ENCODE measurements at places on chromosomes 1 and 21.

GRCh38 chr1:62672029-62672428 lies 16.2 kb downstream of the DOCK7 start:
- DNase-seq: no peak

DNA sequence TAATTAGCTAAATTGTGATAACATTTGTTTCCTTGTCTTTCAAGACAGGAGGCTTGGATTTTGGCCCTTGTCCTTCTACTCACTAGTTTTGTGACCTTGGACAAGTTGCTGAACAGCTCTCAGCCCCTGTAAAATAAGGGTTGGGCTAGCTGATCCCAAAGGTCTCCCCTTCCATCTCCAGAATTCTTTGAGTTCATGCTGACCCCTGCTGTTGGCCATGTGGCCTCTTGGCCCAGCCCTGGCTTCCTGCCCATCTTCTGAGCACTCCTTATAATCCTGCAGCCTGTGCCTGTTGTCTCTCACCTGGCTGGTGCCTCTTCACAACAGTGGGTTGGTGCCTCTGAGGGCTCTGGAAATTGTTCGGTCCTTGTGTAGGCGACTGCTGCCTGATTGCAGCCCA lies 10.1 kb downstream of the PTGFRN start:
- no peak for DNase-seq

GRCh38 chr1:59393211-59394180 lies 96.6 kb downstream of the FGGY start:
- DNase-seq: no peak

DNA sequence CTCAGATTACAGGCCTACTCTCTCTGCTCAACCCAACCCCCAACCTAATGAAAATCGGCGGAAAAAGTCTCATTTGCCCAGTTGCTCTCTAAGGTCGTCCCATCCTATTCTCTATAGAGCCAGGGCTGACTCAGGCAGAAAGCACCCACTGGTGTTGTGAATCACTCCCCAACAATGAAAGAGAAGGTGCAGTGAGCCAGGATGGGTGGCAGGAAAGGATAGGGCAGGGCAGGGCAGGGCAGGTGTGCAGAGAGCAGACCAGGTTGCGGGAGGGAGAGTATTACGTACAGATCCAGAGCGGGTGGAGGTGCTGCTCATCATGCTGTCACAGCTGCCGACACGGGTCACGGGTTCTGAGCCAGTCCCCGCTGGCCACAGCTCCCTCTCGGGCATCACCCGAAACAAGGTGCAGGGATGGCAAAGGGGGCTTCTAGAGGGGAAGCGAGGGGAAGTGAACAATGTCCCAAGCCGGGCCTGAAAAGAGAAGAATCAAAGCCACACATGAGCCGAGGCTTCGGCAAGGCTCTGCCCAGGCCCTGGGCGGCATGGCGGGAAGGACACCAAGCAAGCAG lies 5.3 kb downstream of the C1orf116 start:
- DNase-seq: peak; percentile 94

DNA sequence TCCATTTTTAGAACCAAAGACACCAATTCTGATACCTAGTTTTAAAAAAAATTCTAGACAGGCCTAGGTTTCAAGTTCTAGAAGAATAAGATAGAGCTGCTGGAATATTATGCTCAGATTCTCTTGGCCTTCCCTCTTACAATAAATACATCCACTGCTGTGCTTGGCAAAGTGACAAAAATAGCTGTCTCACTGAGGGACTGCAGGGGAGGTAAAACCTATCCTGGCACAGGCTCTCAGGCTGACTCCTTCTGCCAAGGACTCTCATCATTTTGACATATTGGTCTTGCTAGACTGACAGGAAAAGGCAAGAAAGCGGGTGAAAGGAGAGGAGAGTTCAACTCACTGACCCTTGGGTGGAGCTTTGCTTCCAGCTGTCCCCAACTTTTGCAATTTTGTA lies 197.0 kb upstream of the LHX8 start:
- no peak for DNase-seq

GRCh38 chr1:115291741-115292140 lies 46.3 kb downstream of the NGF start:
- DNase-seq: no peak

DNA sequence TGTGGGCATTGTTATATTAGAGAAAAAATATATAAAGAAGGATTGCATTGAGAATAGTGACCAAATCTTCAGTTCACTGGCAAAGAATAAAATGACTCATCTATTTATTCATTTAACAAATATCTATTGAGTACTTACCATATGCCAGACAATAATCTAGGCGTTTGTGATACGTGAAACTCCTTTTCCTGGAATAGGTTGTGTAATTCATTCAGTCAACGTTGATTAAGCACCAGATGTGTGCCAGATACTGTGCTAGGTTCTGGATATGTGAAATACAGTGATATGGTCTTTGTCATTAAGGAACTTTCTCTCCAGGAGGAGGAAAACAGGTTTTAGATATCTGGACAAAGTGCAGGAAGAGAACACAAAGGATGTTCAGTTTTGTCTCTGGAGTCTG lies 344.5 kb downstream of the RWDD3 start:
- peak; percentile 8 for DNase-seq

DNA sequence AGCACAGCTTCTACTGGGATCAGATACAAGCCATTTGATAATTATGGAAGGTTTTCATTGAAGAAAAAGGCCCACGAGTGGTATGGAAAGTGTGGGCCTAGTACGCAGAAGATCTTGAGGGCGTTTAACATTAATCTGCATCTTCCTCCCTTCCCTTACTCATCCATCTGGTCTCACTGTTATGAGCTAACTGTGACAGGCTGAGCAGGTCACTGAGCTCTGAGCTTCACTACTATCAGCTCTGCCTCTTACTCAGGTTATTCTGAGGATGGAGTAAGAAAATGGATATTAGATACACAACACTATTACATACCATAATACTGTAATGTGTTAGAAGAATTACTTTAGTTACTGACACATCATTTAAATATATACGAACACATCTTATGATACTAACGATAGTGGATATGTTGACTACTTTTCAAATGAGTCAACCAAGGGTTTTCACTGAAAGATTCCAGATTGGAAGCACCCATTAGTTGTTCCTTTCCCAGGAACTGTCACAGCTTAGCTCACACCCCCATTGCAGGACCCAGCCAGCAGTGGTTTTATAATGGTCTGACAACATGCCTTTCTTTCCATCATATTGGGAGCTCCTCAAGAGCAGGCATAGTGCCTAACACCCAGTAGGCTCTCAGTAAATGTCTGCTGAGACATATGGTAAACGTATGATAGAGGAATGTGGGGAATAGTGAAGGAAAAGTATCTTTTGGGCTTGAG lies 97.8 kb upstream of the C8B start:
- no peak for DNase-seq

- DNase-seq: peak; percentile 18
Observed at GRCh38 chr1:65105596-65105995, 42.4 kb upstream of the AK4 start.

DNA sequence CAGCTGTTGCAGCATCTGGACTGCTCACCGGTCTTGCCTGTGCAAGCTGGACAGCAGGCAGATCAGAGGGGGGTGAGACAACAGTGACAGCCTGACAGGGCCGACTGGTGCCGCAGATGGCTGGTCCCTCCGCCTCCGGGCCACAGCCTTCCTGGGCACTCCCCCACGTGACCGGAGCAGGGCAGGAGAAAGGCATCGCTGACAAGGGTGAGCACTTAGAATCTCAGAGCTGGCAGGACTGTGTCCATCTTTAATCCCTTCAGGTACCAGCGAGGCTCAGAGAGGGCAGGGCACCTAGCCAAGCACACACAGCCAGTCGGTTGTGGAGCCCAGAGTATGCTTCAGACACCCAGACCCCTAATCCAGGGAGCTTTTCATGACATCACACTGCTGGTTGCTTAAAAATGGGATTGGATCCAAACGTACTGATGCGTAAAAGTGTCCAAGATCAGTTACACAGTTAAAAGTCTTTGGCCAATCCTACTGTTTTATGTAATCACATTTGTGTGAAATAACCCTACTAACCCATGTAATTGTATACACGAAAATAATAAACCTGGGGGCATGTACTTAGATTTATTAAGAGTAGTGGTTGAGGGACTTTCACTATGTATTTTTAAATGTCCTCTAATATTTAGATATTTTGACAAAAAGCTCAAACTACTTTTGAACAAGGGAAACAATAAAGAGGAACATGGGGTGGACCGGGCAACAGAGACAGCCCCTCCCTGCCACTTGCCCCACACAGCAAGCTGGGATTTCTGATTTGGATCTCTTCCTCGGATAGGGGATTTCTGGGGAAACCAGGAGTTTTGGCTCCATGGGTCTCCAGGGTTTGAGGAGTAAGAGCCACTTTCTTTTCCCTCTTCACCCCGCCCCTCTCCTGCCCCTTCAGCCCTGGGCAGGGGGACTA lies 758 bp upstream of the CNTN2 start:
- no peak for DNase-seq

GRCh38 chr1:172900376-172900997 lies 150.3 kb downstream of the TNFSF18 start:
- DNase-seq: no peak

DNA sequence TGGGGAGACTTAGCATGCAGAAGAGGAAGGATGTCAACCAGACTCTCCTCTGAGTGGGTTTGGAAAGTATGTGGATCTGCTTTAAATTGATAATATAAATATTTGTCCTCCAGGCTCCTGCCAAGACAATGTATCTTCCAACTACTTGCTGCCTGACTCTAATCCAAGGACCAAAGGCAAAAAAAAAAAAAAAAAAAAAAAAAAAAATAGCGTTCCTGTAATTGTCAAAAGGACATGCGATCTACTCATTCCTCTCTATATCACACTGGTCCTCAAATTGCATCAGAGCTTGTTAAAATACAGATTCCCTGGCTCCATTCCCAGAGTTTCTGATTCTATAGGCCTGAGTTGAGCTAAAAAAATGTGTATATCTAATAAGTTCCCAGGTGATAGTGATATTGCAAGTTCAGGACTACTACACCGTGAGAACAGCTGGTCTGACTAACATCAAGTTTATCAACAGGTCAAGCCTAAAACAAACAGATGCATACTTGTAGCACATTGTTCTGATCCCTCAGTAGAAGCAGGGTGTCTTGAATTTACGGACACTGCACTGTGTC lies 141.3 kb downstream of the TNR start:
- DNase-seq: no peak

GRCh38 chr1:31227891-31228568 lies 11.7 kb downstream of the NKAIN1 start:
- DNase-seq: no peak

DNA sequence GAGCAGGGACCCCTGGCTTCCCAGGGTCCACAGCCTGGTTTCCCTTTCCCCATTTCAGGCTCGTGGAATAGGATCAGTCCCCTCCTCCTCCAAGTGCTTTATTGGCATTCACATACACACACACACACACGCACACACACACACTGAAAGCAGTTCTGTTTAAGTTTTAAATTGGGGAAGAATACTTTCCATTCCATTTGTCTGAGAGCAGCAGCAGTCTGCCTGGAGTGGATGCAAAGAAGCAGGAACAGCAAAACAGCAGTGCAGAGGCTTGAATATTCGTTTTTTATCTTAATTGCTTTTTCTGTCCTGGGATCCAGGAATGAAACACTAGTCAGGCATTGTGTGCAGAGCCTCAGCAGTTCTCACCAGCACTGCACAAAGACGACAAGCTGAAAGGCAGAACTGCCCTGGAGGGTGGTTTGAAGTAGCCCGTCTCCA lies 7.1 kb downstream of the CYB561D1 start:
- DNase-seq: no peak

DNA sequence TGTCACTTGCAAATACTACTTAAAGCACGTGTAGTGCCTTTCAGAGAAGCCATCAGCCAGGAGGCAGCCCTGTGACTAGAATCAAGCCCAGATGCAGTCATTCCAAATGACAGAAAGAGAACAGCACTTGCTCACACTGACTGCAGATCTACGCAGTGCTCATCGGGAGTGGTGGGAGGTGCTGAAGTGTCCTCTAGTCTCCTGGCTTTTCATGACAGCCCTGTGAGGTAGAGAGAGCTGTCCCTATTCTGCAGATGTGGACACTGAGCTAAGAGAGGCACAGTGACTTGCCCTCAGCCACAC lies 62.3 kb upstream of the EDN2 start:
- no peak for DNase-seq

DNA sequence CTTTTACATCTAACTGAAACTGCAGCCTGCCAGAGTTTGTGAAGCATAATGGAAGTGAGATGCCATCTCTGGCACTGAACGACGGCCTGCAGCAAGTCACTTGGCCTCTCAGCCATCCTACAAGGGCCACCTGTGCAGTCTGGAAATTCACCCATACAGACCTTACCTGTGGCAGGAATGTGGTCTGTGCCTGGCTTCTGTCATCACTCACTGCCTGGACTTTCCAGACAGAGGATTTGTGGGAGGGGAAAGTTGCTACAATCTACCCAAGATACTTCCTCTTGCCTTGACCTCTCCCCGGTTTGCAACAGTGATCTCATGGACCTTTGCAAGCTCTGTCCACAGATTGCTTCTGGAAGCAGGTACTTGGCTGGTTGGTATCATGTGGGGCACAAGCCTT lies 58.4 kb upstream of the ATP1B1 start:
- DNase-seq: no peak

- peak; percentile 50 for DNase-seq
Observed at GRCh38 chr21:36627242-36627641, 71.7 kb upstream of the SIM2 start.

DNA sequence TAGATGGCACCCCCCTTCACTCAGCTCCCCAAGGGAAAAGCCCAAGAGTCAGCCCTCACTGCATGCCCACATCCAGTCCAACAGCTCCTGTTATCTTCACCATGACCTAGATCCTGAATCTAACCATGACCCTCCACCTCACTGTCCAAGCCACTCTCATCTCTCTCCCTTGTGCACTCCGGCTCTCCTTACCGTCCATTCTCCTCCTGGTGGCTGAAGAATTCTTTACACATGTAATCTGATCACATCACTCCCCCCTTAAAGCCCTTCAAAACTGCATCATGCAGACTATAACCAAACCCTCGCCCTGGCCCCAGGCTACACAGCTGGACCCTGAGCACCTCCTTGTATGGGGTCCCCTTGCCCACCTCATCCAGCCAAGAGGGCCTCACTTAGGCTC lies 14.0 kb upstream of the PAQR7 start:
- no peak for DNase-seq

DNA sequence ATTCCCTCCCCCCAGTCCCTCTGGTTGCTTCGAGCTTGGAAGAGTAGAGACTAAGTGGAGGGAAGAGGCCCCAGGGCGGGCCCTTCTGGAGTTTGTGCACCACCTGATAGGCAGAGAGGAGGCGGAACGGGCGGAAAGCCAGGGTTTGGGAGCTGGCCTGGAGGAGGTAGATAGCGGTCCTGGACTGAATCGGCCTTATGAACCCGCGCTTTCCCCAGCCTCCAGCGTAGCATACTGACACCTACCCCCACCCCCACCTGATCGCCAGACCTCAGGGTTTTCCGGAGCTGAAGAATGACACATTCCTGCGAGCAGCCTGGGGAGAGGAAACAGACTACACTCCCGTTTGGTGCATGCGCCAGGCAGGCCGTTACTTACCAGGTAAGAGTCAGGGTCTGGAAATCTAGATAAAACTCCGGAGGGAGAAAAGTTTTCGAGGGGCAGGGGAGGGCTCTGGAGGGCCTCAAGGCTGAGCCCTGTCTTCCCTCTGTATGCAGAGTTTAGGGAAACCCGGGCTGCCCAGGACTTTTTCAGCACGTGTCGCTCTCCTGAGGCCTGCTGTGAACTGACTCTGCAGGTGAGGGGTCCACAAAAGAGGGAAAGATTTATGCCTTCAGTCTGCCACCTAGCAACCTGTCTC lies 705 bp downstream of the UROD start:
- no peak for DNase-seq

GRCh38 chr21:41845310-41846032 lies 33.7 kb downstream of the PRDM15 start:
- DNase-seq: no peak

GRCh38 chr1:51327386-51327785 lies 3.0 kb downstream of the TTC39A start:
- no peak for DNase-seq
